ENCODE measurements at places on chromosomes 13 and 19. TPM values are rescaled to one million over a fixed set of nuclear protein-coding genes. Genes with fewer than 3 reads are reported as not detected.

DNA sequence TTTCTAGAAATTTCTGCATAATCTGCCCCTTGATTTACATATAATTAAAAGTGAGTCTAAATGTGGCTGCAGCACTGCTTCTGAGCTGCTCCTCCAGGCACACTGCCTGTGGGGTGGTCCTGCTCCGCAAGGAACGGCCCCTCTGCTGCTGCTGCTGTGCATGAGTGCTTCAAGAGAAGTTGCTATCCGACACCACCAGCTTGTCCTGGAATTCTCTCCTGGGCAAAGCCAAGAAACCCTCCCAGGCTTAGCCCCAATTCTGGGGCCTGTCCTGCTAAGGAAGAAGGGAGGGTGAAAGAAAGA is 7.5 kb upstream of the PDCD5 start:
- peaks cover 15% of the 10 kb centered on the region for H3K27me3 ChIP-seq
- no peaks in the 10 kb centered on the region for H3K4me1 ChIP-seq
- no peak overlapping the region for H3K27ac ChIP-seq
- no peak for DNase-seq

Gene PLVAP
- 0.44 TPM for total RNA-seq

DNA sequence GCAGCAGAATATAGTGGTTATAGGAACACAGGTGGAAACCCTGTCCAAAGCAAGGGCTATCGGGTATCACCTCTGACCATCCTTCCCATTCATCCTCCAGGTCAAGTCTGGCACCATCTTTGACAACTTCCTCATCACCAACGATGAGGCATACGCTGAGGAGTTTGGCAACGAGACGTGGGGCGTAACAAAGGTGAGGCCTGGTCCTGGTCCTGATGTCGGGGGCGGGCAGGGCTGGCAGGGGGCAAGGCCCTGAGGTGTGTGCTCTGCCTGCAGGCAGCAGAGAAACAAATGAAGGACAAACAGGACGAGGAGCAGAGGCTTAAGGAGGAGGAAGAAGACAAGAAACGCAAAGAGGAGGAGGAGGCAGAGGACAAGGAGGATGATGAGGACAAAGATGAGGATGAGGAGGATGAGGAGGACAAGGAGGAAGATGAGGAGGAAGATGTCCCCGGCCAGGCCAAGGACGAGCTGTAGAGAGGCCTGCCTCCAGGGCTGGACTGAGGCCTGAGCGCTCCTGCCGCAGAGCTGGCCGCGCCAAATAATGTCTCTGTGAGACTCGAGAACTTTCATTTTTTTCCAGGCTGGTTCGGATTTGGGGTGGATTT is 2.1 kb upstream of the RAD23A start:
- no peak for DNase-seq
- peaks cover 43% of the 10 kb centered on the region for H3K36me3 ChIP-seq
- peak overlapping the region; percentile 31 for H3K4me3 ChIP-seq
- no peaks in the 10 kb centered on the region for H3K27me3 ChIP-seq

DNA sequence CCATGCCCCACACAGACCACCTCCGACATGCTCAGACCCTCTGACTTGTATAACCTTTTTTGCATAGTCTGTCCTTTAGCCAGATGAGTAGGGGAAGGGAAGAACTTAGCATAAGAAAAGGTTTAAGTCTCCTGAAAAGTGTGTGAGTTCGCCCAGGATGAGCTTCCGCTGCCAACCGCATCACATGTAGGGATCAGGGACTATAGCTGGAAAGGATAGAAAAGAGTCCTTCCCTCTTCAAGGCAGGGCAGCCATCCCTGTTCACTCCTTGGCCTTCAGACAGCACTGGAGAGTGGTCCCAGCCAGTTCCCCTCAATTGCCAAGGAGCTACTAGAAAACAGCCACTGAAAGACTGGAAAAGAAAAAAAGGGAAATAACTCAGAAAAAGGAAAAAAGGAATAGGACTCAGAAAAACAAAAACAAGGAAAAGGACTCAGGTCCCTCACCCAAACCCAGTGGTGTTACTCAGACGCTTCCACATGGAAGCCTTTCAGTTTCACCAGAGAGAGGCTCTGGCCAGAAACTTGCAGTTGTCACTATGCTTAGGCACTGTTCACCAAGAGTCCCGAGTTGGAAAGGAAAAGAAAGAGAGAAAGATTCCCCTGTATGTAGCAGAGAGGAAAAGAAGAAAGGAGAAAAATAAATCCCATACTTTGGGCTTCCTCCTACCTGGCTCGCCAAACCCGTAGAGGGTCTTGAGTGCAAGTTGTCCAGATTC is 5.6 kb upstream of the TM9SF2 start:
- H3K27ac ChIP-seq: no peak overlapping the region
- peaks cover 23% of the 10 kb centered on the region for H3K4me1 ChIP-seq
- no peaks in the 10 kb centered on the region for H3K27me3 ChIP-seq
- no peak overlapping the region for H3K4me3 ChIP-seq

DNA sequence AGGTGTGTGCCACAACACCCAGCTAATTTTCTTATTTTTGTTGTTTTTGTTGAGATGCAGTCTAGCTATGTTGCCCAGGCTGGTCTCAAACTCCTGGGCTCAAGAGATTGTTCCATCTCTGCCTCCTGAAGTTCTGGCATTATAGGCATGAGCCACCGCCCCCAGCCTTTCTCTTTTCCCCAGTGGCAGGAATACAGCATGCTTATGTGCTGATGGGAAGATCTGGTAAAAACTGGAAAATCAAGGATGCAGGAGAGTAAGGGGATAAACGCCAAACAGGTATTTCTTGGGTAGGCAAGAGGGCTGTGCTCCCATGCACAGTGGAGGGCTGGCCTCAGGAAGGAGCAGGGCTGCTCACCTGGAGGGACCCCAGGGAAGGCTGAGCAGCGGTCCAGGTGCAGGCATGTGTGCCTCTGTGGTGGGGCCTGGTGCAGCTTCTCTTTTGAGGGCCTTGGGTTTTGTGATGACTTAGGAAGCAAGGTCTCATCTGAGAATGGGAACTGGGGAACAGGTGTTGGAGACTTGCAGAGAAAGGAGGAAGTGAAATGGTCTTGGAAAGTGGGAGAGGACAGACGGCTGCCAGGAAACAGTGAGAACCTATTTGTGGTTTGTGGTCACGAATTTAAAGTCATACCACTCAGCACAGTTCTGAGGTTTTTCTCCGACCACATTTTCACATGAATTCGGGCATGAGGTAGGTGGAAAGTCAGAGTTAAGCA is 106.5 kb downstream of the TEX26 start:
- no peak overlapping the region for H3K4me3 ChIP-seq
- H3K4me1 ChIP-seq: peaks cover 14% of the 10 kb centered on the region
- peaks cover 8% of the 10 kb centered on the region for H3K27me3 ChIP-seq
- peaks cover 2% of the 10 kb centered on the region for H3K36me3 ChIP-seq

- H3K36me3 ChIP-seq: no peaks in the 10 kb centered on the region
- no peak overlapping the region for H3K27ac ChIP-seq
- no peaks in the 10 kb centered on the region for H3K4me1 ChIP-seq
- no peaks in the 10 kb centered on the region for H3K27me3 ChIP-seq
- H3K4me3 ChIP-seq: no peak overlapping the region
Measured at GRCh38 chr13:83810136-83810535, 72.1 kb downstream of the SLITRK1 start.

Gene PTH2
- total RNA-seq: not detected

Gene ZNF83
- 37.8 TPM for total RNA-seq

DNA sequence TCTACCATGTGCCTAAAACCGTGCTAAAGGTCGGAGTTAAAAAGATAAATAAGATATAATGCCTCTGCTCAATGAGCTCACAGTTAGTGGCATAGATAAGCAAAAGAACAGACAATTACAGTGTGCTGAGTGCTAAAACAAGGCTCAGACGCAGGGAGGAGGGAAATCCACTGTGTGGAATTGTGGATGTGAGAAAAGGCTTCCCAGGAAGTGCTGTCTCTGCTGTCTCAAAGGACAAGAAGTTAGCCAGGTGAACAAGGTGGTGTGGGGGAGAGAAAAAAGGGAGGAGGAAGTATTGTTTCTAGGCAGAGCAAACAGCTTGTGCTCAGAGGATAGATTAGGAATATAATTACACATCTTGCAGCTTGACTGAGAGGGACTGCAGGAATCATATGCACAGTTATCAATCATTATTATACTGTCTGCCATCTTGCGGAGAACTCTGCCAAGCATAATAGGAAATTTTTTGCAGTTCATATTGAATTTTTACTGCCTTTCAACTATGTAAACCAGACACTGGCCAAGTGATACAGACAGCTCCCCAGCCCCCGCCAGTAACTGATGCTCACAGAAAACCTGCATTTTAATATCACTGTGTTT is 9.3 kb downstream of the C13orf42 start:
- DNase-seq: no peak
- no peak overlapping the region for H3K27ac ChIP-seq
- H3K27me3 ChIP-seq: no peaks in the 10 kb centered on the region
- H3K4me1 ChIP-seq: peaks cover 26% of the 10 kb centered on the region
